ENCODE measurements at places on chromosomes 12 and 14.

DNA sequence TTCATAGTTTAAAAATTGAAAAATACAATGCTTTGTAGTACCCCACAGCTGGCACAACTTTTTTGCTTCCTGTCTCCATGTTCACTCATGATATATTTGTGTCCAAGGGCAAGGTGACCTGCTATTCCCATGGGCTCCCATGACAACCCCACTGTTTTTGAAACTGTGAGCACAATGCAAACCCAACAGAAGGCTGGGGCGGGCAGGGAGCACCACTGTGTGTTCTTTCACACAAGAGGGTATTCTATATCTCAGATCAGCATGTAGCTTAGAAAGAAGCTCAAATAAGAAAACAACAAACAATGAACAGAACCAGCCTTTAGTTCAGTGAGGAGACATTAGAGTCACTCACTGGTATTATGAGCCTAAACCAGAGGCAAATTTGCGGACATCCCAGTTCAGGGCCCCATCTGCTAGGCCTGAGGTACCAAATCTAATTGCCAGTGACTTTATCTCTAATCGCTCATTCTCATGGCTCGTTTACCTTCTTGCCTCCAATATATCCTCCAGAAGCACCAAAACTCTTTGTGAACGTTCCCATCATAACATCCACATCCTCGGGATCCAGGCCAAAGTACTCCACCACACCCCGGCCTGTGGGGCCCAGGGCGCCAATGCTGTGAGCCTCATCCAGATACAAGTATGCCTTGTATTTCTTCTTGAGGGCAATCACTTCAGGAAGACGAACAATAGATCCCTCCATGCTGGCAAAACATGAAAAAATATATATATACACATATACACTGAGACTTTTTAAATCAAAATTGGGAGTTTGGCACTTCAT is 56.4 kb upstream of the ISM2 start:
- DNase-seq, result no peak

- no peak for DNase-seq
Observed at GRCh38 chr14:33962016-33962415, 11.1 kb upstream of the EGLN3 start.

DNA sequence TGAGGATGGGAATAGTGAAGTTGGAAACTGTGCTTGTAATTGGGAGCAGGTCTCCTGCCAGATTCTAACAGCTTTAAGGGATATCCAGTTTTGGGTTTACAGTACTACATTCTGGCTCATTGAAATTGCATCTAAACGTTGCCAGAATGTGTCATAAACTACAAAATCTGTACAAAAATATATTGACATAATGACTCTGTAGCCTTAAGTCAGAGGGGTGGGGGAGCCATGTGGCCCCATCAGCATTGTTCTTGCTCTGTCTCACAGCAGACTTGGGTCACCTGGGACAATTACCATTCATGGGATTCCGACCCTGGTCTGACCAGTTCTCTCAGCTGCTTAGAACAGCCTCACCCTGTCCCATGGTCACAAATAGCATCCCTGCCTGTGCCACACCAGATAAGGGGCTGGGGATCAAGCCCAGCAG is 43.3 kb upstream of the MED13L start:
- no peak for DNase-seq

DNA sequence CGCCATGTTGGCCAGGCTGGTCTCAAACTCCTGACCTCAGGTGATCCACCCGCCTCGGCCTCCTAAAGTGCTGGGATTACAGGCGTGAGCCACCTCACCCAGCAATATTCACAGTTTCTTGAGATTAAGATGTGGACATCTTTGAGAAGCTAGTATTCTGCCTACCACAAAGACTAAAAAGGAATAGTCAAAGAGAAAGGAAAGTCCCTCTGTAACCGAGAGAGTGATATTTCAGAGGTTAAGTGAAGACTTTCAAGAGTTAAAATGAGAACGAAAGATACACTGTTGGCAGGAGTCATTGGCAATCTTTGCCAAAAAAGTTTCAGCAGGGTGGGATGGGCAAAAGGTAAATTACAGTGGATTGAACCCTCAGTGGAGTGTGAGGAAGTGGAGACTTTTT is 15.6 kb downstream of the DGKA start:
- DNase-seq, result no peak

- no peak for DNase-seq
Observed at GRCh38 chr12:15208140-15208539, 13.1 kb downstream of the RERG start.

- DNase-seq, result no peak
Observed at GRCh38 chr12:115979351-115979750, 298.1 kb downstream of the MED13L start.

GRCh38 chr14:34875031-34875922 is at the start of gene BAZ1A:
BAZ1A (minus strand) TSS chr14:34875360; CDS start chr14:34874604, 756 bp downstream.
- peak; percentile 79 for DNase-seq

DNA sequence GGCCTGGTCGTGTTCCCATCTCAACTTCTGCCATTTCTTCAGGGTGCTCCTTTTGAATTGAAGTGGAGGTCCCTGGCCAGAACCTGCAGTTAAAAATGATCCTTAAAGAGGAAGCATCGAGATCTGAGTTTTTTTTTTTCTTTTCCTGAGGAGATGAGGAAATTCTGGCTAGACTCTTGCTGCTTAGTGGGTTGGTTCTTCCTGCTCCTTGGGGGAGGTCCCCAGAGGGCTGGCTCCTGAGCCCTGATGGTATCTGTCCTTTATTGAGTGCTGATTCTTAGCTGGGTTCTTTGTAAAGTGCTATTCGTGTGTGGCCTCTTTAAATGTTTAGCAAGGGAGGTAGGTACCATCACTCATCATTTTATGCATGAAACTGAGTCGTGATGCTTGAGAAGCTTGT is 11.7 kb downstream of the PELI2 start:
- DNase-seq, result no peak

- DNase-seq, result no peak
Observed at GRCh38 chr14:29150659-29151058, 384.1 kb downstream of the FOXG1 start.

DNA sequence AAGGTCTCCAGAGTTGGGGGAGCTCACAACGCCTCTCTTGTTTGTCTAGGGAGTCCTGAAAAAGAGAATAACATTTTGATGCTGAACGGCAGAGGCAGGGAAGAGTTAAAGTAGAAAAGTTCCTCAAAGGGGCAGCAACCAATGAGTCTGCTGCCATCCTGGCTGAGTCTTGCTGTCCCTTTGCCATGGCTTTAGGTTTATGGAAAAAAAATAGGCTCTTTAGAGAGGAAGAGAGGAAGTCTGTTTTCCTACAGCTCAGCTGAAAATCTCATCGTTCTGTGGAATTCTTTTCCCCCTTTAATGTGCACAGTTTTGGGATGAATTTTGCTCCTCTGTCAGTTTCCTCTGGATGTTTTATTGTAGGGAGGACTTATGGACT is 314.8 kb upstream of the TBX3 start:
- DNase-seq, result no peak

Data from left kidney (tissue), 8 donors.